Right ventricle myocardium superior (tissue), 1 donor: ENCODE measurements at places on chromosomes 6 and 20. TPM values are rescaled to one million over a fixed set of nuclear protein-coding genes. Genes with fewer than 3 reads are reported as not detected.

- DNase-seq, result no peak
Measured at GRCh38 chr6:138105880-138106664, 1.1 kb downstream of the PERP start.

RCAN2 gene
- total RNA-seq, result 258 TPM

- DNase-seq, result no peak
Measured at GRCh38 chr6:17331238-17331637, 50.1 kb downstream of the RBM24 start.

PRELID3B gene
- total RNA-seq, result 37.6 TPM

TPBG gene
- total RNA-seq, result 1.9 TPM

DNA sequence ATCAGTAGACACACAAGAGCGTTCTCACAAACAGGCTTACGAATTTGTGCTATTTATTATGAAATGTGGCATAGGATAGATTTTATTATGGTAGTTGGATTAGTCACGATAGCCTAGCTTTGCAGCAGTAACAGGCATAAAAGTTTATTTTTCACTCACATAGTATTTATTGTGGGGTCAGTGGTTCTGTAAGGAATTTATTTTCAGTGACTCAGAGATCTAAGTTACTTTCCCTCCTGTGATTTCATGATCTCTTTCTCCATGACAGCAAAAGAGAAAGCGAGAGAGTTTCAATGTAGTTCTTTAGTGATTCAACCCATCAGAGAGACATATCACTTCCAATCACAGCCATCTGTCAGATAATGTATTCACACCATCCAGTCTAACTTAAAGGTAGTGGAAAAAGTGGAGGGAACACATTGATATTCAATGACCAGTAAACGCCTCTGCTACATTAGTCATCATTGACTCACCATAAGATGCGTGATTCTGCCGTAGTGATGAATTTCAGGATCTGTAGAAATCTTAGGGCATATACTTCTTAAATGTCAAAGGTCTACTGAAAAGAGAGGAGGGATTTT is 605.5 kb downstream of the HDGFL1 start:
- DNase-seq, result no peak

DNA sequence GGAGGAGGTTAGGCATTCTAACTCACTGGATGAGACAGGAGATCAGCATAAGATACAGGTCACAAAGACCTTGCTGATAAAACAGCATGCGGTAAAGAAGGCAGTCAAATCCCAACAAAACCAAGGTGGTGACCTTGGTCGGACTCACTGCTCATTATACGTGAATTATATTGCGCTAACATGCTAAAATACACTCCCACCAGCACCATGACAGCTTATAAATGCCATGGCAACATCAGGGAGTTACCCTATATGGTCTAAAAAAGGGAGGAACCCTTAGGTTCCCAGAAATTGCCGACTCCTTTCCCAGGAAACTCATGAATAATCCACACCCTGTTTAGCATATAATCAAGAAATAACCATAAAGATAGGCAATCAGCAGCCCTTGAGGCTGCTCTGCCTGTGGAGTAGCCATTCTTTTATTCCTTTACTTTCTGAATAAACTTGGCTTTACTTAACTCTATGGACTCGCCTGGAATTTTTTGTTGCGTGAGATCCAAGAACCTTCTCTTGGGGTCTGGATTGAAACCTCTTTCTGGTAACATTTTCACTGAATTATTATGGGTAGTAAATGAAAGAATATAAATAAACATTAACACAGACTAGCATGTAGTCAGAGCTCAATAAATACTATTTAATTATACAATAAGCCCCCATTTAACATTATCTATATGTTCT is 3.0 kb upstream of the LAMA4 start:
- no peak for DNase-seq

DNA sequence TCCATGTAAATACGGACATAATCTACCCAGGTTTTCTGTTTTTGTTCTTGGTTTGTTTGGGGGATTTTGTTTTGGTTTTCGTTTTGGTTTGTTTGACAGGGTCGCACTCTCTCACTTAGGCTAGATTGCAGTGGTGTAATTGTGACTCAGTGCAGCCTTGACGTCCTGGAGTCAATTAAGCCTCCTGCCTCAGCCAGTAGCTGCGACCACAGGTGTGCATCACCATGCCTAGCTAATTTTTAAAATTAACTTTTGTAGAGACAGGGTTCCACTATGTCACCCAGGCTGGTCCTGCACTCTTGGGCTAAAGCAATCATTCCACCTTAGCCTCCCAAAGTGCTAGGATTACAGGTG is 37.8 kb upstream of the EYA4 start:
- DNase-seq, result no peak

KCNG1 gene
- 0.32 TPM for total RNA-seq

- no peak for DNase-seq
Measured at GRCh38 chr20:708956-709355, 33.4 kb upstream of the SCRT2 start.

GRCh38 chr20:51036827-51037531 is 14.1 kb upstream of the KCNG1 start:
- no peak for DNase-seq

DNA sequence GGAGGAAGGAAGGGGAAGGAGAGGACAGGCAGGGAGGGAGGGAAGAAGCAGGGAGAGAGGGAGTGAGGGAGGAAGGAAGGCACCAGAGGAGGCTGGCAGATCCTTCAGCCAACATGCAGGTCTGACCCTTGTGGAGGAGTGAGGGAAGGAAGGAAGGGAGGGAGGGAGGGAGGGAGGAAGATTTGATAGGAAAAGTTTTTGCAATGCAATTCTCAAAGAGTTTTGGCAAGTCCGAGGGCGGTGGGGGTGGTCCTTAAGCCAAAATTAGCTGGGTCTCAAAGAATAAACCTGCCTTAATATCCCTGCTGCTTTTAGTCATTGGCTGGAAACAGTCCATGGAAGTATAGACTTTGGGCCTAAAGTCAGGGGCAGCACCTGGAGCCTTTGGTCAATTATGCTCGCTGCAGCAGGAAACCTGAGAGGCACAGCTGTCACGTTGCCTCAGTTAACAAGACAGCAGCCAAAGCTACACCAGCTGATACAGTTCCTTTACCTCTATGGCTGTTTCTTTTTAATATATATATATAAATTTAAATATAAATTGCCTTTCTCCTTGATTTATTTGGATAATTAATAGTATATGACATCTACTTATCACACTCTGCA is 115.7 kb upstream of the RALGAPA2 start:
- DNase-seq, result no peak

DNA sequence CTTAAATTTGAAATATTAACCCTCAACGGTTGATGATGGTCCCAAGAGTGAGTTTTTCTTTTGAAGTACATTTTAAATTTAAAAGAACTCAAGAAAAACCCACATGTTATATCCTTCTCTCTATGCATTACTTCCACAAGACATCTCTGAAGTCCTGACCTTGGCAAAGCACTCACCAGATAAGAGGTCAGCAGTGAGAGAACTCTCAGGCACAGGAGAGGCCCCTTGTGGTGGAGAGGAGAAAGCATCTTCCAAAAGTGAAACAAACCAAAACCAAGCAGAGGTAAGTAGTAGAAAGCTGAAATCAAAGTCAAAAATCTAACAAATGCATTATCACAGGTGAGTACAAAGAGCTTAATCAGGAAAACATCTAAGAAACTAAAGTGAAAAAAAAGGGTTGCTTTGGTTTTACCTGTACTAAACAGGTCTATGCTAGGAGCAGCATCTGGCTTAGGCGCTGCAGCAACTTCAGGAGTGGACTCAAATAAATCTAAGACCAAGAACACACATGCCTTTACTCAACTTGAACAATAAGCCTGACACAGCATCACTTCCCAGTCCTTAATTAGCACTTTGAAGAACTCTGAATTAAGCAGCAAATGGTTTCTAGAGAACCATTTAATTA is 80.5 kb downstream of the PRSS35 start:
- DNase-seq, result no peak
